ENCODE measurements at places on chromosomes 12 and 14.

- DNase-seq = peak; percentile 72
Observed at GRCh38 chr12:8692573-8692972, 5.2 kb upstream of the RIMKLB start.

DNA sequence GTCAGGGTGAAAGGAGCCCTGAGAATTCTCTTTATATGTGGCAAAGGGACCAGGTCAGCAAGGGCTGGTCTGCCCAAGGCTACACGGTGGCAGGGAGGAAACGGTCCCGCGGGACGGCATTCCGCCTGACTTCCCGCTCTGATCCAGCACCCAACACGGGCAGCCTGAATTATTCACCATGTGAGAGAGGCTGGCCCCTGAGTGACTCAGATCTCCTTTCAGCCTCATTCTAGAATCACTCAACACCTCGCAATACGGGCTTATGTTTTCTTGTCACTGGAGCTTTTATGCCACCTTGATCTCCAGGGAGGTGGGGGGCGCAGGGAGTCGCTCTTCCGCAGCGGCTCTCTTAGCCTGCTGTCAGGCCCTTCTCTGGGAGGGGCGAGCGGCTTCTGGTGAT, 8.5 kb downstream of the LRTM2 start:
- no peak for DNase-seq

DNA sequence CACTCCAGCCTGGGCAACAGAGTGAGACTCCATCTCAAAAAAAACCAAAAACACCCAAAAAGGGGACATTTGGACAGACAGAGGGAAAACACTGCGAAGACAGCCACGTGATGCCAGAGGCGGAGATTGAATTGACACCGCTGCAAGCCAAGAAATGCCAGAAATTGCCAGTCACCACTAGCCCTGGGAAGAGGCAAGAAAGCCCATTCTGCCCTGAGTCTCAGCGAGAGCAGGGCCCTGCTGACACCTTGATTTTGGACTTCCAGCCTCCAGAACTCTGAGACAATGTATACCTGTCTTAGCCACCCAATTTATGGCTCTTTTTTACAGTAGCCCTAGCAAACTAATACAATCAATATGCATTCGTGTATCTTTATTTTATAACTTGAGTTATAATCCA, 7.4 kb upstream of the IGFBP6 start:
- no peak for DNase-seq

- no peak for DNase-seq
Observed at GRCh38 chr12:127169321-127170181, 1097.4 kb upstream of the TMEM132C start.

DNA sequence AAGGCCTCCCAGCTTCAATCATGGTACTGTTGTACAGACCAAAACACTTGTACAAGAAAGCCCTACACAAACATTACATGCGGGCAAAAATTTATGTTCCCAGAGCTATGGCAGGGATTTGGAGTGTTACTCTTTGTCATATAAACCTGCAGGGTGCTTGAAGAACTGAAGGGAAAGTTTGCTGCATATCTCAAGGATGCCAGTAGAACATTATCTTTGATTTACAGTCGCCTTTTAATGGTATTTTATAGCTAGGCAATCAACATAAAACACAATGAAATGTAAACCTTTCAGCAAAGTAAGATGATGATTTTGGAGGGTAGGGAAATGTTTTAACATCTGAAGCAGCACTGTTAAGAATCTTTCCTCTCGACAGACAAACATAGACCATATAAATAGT, 305.6 kb downstream of the KCNH5 start:
- DNase-seq = no peak

DNA sequence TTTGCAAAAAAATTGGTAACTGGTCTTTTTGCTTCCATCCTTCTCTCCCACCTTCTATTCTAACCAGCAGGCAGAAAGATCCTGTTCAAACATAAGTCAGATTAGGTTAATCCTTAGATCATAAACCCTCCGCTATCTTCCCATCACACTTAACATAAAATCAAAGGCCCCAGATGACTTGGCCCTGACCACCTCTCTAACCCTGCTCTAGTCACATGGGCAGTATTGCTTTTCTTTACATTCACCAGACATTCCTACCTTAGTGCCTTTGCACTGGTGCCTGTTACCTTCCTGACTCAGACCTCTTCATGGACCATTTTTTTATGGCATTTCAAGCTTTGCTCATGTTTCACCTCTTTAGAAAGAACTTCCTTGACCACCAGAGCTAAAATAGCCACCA, 83.5 kb downstream of the NTF3 start:
- DNase-seq = no peak

DNA sequence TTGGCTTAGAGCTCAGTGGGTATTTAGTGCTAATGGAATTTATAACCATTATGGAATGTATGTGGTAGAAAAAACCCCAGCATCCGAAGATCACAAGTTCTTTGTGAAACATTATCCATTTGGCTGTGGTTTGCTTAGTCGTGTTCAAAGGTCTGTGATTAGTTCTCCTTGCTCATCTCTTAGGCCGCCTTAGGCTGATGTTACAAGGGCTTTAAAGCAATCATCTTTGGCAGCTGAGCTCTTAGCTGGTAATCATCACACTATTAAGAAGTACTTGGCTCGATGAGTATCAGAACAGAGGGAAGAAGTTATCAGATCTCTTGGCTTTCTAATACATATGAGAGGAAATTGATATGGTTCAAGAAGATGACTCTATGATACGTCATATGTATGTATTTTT, 124.1 kb upstream of the E2F7 start:
- peak; percentile 42 for DNase-seq

DNA sequence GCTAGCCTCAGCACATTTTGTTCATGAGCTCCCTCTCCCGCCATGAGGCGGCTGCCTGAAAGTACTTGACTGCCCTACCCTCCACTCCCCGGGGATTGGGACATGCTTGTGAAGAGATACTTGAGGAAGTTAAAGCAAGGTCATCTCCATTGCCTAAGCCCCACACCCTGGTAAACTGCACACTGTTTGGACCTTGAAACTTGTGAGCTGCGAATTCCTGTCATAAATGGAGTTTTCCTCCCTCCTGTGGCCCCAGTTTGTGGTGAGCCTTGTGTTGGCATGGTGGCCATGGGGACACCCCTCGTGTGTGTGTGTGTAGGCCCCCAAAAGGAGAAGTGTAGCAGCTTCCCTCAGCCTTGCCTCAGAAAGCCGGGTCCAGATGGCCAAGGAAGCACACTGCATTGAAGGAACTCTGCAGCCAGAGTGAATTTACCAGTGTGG, 395.5 kb downstream of the ZFP36L1 start:
- DNase-seq = no peak

DNA sequence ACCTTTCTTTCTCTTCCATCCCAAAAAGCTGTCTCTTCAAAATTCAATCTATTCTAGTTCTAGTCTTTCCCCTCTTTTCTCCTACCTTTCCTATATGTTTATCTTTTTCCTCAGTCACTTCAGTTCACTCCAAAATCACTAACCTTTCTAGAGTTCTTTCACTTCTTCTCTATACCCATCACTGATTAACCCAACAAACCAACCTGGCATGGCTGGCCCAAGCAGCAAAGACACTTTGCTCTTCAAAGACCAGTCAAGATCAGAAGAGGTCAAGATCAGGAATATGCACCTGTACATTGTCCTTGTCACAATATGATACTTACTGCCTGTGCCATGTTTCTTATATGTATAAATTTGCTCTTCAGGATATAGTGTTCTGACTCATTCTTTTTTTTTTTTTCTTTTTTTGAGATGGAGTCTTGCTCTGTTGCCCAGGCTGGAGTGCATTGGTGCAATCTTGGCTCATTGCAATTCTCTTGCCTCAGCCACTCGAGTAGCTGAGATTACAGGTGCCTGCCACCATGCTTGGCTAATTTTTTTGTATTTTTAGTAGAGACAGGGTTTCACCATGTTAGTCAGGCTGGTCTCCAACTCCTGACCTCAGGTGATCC, 112.9 kb downstream of the C12orf42 start:
- DNase-seq = no peak

GRCh38 chr12:28217805-28218204, 27.5 kb downstream of the CCDC91 start:
- no peak for DNase-seq

- DNase-seq = peak; percentile 85
Observed at GRCh38 chr14:32939254-32940065, 781 bp downstream of the NPAS3 start.

DNA sequence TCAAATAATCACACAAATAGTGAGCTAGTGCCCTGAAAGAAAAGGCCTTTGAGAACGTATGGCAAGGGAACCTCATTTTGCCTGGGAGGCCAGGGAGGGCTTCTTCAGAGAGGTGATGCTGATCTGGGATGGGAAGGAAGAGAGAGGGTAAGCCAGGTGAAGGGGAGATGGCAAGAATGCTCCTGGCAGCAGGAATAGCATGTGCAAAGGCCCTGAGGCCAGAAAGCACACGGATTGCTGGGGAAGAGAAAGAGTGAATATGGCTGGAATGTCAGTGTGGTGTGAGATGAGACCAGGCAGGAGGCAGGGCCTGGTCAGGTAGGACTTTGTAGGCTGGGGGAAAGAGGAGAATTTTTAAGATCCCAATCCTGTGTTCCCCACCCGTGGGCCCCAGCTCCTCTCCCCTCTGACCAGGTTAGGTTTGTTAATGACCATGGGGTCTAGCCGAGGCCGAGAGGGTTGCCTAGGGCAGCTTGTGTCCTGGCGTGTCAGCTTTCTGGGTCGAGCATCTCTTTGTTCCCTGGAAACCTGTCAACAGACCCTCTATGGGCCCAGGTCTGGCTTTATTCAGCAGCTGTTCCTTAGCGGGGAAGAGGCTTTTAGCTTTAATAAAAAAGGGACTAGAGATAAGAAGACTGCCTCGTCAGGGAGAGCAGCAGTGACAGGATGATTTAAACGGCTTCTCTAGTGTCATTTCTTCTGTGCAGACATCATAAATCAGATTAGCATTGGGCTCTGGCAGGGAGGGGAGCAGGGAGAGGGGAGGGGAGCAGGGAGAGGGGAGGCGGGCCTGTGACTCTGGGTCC, 123.4 kb downstream of the ADCK1 start:
- no peak for DNase-seq

- DNase-seq = no peak
Observed at GRCh38 chr14:76765461-76765931, 4.2 kb downstream of the VASH1 start.

DNA sequence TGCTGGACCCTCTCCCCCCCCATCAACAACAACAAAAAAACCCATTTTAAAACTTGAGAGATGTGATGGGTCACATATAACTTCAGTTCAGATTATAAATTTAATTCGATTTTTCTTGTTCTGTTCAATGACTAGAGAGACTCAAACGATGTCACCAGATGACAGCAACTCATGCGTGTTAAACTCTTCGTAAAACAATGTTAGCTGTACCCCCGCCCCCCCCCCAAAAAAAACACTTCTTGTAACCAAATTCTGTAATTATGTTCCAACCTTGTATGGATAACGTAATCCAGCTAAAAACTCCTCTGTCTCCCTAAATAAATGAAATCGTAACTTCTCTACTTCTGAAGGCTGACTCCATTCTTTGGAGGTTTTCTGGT, 614 bp upstream of the NACA start:
- no peak for DNase-seq

GRCh38 chr12:99914206-99914605, 70.5 kb downstream of the ANKS1B start:
- DNase-seq = no peak

DNA sequence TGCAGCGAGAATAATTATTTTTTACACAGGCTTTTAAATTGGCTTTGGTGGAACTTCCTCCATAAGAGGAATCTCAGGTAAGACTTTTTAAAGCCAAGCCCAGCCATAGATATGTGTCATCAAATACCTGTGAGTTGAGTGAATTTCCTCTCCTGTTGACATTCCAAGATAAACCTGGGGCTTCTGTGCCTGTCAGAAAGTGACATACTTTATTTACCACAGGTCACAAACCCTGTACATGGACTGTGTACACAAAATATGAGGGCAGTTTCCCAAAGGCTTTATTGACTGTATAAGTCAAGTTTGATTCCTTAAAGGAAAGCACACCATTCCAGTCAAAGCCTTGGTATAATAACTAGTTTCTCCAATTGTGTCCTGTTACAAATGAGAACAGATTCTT, 25.9 kb upstream of the SRSF5 start:
- DNase-seq = no peak

GRCh38 chr12:57632073-57632957, 686 bp downstream of the B4GALNT1 start:
- DNase-seq = peak; percentile 55

DNA sequence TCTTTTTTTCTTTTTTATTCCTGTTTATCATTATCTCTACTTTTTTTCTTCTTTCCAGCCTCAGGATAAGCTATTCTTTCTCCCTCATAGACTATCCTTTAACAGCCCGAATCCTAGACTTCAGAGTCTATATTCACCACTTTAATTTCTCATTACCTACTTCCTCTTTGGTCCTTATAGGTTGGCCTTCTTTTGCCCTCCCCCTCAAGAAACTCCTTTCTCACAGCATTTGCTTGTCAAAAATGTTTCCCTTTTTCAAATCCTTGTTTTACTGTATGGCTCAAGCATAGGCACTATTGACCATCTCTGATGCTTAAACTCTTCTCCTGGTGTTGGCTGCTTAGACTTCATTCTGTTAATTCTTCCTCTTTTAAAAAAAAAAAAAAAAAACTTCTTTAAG, 52.5 kb downstream of the KIAA0586 start:
- DNase-seq = no peak

DNA sequence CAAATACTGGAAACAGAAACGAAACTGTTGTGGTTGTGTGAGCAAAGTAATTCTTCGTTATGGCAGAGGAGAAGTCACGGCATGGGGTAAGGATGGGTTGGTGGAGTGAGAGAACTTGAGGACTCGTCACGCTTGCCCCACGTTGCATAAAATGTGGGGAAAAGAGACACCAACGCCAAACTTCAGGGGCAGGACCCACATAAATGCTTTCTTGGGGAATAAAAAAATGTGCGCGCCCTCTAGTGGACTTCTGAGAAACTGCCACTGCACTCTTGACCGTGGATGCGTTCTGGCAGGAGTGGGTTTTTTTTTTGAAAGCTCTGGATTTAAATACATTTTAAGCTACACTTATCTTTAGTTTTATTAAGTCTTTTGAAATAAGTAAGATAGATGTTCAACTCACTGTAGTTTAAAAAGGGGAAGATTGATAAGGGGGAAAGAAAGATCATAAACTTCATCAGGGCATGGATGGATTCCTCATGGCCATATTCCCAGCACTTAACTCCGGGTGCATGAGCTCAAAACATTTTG, 4.1 kb upstream of the IGF1 start:
- DNase-seq = peak; percentile 66

GRCh38 chr14:88079624-88080023, 74.7 kb downstream of the GPR65 start:
- DNase-seq = no peak

GRCh38 chr14:61932974-61933373, 170.8 kb downstream of the SNAPC1 start:
- no peak for DNase-seq

DNA sequence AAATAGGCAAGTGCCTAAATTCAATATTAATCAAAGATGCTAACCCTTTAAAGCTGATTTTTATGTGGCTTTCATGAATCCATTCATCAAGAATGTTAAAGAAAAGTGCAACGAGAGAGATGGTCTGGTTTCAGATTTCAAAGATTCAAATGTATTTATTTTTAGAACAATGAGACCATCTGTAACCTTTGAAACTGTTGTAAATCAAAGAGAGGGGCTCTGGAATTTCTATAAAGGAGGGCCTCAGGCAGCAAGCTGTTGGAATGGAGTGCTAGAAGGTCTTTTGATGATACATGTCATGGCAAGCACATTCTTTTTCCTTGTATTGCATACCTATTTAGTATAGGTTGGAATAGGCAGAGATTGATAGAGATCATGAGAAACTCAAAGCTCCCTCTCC, 433.0 kb downstream of the LRIG3 start:
- DNase-seq = no peak

GRCh38 chr12:12714276-12715021, 2.7 kb upstream of the CDKN1B start:
- DNase-seq = no peak
